ENCODE measurements at places on chromosomes 1 and 21.

DNA sequence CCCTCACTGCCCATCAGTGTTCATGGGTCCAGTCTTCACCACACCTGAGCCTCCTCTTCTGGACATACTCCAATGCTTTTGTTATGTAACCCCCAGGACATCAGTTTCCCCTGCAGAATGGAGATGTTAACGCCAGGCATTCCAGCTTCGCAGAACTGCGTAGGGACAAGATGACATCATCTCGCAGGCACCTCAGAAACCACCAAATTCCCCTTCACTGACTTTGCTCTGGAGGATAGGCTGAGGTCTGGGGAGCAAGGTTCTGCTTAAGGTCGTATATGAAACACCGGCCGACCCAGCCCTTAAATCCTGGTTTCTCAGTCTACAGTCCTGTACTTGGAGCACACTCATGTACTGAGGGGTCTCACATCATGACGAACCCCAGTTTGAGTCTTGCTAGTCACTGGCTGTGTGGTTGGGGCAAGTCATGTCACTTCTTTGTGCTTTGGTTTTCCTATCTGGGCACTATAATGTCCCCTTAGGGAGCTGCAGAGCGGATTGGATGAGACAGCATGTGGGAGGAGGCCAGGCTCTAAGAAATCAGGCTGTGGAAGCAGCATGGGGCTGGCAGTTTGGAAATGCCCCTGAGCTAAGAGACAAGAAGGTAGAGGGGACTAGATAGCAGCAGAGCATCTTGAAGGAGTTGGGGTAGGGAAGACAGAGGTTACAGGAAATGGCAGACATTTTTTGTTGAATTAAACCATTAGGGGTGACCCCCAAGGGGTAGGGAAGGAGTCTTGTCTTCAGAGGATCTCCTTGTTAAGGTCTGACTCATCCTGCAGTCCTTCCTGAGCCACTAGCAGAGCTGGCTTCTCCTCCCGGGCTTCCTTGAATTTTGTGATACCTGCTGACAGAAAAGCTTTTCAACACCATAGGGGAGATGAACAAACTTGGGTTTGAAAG lies 138.3 kb downstream of the FOXD2 start:
- DNase-seq, result peak; percentile 93

GRCh38 chr1:231818337-231818736 lies 191.7 kb downstream of the DISC1 start:
- DNase-seq, result no peak

- peak; percentile 86 for DNase-seq
These were observed 79.0 kb upstream of the KRTAP19-8 start for GRCh38 chr21:31117128-31117916.

GRCh38 chr1:231170875-231171274 lies 9.0 kb downstream of the TRIM67 start:
- no peak for DNase-seq

DNA sequence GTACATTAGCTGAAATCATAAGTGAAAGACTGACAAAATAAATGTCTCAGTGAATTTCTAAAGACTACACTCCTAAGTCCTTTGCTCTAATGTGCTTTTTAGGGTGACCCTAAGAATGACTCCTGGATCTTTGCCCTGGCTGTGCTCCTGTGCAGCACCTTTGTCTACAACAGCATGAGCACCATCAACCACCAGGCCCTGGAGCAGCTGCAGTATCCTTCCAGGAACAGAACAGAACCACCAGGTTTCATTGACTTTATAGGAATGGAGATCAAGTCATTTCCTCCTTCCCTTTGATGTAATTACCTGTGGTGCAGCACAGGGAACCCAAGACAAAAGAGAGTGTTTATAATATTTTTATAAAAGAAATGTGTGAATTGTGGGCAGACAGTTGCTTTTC lies 14.1 kb downstream of the GBP6 start:
- DNase-seq, result no peak

DNA sequence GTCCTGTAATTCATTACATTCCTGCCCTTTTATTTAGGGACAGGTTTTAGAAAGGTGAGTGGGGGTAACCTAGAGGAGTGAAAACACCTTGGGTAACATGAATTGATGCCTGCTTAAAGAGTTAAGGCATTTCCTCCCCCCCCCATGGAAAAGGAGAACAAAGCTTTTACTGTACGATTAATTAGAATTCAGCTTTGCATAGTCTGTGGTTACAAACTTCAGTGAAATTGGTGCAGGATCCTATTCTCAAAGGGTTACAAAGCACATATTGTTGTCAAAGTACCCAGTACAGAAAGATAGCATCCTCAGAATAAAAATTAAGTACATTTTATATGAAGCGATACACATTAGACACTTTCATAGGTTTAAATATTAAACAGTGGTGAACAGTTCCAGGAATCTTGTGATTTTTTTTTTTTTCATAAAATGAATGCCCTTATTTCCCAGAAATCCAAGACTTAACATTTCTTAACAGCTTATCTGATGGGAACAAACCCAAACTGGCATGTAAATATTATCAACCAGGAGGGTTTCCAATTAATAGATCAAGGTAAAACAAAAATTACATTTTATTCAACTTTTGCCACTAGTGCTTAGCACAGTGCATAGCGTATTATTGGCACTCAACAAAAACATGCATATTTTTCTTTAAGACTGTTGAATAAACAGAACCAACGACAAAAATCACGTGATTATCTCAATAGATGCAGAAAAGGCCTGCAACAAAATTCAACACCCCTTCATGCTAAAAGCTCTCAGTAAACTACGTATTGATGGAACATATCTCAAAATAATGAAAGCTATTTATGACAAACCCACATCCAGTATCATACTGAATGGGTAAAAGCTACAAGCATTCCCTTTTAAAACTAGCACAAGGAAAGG lies 172.7 kb downstream of the PDE4B start:
- no peak for DNase-seq

GRCh38 chr1:23118957-23119792 lies 49.5 kb downstream of the LUZP1 start:
- peak; percentile 62 for DNase-seq

- no peak for DNase-seq
These were observed 100.8 kb downstream of the DMRTB1 start for GRCh38 chr1:53559854-53560580.

DNA sequence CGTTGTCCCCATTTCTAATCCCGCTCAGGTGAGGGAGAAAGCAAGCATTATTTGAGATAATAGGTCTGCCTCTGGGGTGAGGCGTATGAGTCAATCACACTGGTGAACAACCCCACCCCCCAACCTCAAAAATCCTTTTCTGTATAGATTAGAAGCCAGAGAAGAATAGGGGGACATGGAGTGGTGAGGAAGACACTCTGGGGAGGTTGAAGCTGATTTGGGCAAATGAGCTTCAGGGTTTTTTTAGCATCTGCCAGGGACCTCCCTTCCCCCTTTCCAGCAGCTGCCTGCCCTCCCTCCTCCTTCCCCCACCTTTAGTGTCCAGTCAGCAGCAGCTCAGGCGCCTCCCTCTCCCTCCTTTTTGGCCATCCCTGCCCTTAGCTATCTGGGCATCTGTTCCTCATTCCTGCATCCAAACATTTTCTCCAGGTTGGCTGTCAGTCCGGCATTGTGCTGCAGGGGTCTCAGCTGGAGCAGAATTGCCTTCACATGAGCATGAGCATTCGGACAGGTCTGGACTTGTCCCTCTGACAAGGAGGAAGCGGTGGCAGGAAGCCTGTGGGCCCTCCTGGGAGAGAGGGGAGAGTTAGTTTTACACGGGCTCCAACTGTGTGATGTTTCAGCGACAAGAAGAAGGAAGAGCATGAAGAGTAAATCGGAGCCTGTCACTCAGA lies 30.8 kb upstream of the PTGFRN start:
- DNase-seq, result peak; percentile 40

DNA sequence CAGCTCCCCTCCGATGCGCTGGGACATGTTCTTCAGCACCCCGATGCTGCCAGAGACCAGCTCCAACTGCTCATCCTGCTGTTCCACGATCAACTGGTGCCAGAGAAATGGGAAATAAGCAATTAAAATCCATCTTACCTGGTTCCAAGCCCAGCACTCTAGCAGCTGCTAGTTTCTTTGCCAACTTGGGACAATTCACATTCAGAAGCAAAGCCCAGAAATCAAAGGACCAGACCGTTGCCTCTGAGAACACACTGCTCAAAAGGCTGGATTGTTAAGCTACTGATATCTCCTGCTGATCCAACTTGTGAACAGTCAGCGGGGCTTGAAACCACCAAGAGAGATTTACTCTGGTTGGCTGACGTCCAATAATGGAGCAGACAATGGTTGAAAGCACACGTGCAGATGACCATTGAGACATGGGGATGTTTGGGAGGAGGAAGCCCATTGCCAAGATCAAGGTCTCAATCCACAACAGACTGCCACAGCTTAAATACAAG lies 34.4 kb downstream of the STX6 start:
- DNase-seq, result peak; percentile 29

GRCh38 chr1:193265716-193266115 lies 79.3 kb upstream of the B3GALT2 start:
- DNase-seq, result no peak

GRCh38 chr1:28249866-28250295 lies 9.4 kb upstream of the SESN2 start:
- no peak for DNase-seq

GRCh38 chr1:234922987-234923386 lies 205.7 kb downstream of the TOMM20 start:
- no peak for DNase-seq

DNA sequence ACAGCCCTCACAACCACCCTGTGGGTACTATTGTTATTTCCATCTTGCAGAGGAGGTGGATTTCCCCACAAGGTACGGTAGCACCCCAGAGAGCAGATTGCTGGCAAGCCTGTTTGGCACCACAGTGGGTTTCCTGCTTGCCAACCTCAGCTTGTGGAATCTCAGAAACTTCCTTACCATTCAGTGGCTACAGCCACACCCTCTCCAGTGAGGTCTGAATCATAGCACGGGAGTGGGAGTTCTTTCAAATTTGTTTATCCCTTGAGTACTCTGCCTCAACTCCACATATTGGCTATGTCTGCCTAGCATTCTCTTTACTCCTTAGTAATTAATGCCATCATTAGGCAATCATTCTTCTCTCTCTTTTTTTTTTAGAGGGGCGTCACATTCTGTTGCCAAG lies 162.1 kb downstream of the PTPRU start:
- DNase-seq, result no peak

DNA sequence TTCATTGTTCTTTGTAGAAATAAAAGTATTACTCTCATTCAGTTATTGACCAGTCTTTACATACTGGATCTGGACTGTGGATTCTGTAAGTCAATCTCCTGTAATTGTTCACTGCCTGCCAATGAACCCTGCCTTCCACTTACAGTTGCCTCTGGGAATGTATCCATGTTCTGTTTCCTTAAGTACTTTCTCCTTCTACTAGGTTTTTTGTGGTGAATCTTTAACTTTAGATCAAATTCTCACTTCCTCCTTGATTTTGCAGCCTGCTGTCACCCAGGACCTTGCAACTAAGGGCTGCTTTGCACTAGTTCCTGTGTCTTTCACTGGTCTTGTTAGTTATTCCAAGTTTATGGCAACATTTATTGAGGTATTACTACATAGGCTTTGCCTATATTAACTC lies 28.2 kb upstream of the ANKRD13C start:
- DNase-seq, result no peak

DNA sequence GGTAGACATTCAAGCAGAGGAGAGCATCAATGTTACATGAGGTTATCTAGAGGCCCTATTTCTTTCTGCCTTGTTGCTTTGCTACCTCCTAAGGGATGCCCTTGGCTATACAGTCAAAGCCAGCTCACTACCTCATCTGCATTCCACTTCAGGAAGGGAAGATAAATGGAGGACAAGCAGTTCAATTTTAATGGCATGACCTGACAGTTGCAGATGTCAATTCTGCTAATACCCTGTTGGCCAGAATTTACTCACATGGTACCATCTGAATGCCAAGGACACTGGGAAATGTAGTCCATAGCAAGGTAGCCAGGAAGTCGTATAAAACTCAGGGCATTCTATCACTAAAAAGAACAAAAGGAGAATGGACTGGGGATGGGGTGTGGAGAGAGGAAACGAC lies 31.5 kb downstream of the PALMD start:
- no peak for DNase-seq

DNA sequence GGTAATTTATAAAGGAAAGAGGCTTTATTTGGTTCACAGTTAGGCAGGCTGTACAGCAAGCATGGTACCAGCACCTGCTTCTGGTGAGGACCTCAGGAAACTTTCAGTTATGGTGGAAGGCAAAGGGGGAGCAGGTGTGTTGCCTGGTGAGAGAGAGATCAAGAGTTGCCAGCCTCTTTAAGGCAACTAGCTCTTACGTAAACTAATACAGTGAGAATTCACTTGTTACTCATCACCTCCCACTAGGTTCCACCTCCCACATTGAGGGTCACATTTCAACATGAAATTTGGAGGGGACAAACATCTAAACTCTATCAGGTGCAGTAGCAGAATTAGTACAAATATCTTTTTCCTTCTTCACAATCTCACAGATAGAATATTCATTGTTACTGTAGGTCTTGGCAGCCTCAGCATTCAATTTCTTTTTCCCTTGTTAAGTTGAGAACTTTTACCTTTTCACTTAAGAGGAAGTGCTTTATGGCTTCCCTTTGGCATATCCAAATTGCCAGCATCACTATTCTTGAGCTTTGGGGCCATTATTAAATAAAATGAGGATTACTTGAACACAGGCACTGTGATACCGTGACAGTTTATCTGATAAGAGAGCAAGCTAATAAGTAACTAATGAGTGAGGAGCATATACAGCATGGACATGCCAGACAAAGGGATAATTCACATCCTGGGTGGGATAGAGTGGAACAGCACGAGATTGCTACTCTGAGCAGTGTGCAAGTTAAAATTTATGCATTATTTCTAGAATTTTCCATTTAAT lies 48.4 kb downstream of the MAGI3 start:
- DNase-seq, result no peak

DNA sequence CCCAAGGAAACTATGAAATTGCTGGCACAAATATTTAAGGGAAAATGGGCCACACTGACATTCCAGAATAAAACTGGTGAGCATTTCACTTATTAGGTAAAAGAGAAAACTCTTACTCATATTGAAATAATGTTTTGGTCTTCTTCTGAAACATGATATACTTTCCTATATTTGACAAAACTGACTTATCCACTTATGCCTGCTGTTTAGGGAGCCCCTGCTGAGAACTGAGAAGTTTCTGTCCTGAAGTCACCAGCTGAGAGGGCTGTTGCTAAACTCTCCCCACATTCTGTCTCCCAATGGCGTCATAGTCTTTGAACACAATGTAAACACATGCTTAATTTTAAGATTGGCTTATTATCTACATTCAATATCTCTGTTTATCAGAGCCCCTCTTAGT lies 46.8 kb upstream of the ZC3H11B start:
- DNase-seq, result peak; percentile 91

GRCh38 chr1:216224233-216224632 lies 199.0 kb downstream of the USH2A start:
- no peak for DNase-seq

All from iris pigment epithelial cell (primary cell).